ENCODE measurements at places on chromosomes 12 and 14. TPM values are rescaled to one million over a fixed set of nuclear protein-coding genes. Genes with fewer than 3 reads are reported as not detected.

GRCh38 chr14:58809520-58809919 is 171.8 kb downstream of the DACT1 start:
- no peak for DNase-seq

DNA sequence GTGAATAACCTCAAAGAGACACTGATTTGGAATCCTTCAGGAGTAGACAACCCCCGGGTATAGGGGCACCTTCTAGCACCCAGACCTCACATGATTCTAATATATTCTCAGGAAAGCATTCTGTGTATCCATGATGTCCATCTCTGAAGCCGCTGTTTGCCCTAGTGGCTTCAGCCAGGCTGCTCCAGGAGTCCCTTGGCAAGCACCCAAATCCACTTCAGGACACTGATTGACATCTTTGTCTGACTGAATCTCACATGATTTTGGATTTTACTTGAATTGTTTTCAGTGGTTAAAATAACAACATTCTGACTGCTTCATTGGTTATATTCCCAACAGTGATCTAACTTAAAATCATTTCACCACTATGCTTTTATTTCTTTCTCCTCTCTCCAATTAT is 390.5 kb upstream of the CLEC14A start:
- DNase-seq: no peak

DNA sequence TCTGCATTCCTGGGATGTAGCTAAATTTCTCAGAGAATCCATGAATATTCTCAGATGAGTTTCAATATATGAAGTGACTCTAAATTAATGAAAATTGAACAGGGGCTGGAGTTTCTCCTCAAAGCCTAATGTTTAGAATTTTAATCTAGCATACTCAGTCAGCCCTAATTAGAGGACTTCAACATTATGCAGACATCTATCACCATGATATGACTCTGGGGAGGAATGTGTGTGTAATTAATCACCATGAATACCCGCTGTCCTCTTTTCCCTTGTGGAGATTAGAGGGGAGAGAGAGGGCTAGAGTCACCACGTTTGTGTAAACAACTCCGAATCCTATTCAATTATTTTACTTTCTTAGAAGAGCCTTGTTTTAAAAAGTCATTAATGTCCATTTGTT is 698.6 kb upstream of the MDGA2 start:
- DNase-seq: no peak

CCND2 gene
- total RNA-seq: 72.8 TPM

GRCh38 chr14:73833034-73833433 is 18.6 kb upstream of the PTGR2 start:
- DNase-seq: no peak

- no peak for DNase-seq
These were observed 358.0 kb downstream of the DAD1 start for GRCh38 chr14:22231018-22231417.

SMCO2 gene
- not detected for total RNA-seq

- DNase-seq: no peak
These were observed 62.8 kb downstream of the PPP2R5C start for GRCh38 chr14:101824339-101824727.

GRCh38 chr12:19055589-19055988 is 73.9 kb upstream of the PLEKHA5 start:
- DNase-seq: no peak

All from breast epithelium (tissue), 4 donors.